ENCODE measurements at places on chromosomes 11 and 22.

- peak; percentile 44 for DNase-seq
These were observed at the start of gene SIPA1 for GRCh38 chr11:65637794-65638419. TSS of gene SIPA1 (plus strand) at chr11:65638101. CDS start at chr11:65640922, 2,821 bp downstream.

DNA sequence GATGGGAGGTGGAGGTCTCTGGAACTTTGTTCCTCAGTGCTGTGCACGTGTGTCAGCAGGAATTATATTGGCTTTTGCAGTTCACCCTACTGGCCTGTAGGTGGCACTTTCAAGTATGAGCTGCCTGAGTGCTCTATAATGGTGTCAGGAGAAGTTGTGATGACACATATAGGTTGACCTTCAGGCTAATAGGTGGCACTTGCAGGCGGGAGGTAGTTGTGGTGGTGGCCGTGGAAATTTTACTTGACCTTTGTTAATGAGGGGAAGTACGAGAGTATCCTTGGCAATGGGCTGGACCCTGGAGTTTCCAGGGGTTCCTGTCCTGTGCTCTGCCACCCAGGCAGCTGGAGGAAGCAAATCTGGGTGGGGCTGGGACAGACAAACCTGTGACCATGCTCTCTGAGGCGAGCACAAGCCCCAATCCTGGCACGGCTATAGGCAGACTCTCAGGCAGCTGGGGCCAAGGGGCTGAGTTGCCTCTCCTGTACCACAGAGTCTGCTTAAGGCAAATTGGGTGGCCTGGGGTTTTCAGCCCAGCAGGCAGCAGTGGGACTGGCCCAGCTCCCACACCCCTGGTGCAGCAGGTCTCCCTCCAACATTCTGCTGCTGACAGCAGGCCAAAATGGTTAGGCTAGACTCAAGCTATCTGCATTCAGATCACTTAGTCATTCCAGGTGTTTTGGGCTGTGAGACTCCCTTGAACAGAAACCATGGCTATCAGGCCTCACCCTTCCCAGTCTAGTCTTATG, 147.5 kb upstream of the CTSC start:
- no peak for DNase-seq

DNA sequence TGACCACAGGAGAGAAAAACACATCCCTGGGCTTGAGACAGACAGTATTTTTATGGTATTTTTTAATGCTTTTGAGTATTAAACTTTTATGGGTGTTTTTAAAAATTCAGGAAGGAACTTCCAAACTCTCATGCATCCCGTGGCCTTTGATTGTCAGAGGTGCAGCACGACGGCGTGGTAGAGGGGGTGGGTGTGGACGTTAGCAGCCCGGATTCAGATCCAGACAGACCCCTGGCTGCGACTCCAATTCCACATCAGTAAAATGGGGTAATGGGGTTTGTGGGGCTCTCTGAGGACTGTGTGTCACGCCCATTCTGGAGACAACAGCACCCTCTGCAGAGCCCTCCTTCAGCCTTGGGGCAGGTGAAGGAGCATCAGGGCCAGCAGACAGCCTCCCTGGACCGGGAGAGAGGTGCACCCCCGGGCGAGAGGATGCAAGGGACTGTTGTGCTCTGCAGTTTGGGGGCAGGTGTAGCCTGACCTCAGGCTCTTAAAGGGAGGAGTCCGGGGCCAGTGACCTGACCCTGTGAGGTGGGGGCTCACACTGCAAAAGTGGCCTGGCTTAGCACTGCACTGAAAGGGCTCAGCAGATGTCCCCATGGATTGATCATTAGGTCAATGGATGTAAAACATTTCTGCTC, 1024.3 kb downstream of the TBC1D22A start:
- DNase-seq = no peak

DNA sequence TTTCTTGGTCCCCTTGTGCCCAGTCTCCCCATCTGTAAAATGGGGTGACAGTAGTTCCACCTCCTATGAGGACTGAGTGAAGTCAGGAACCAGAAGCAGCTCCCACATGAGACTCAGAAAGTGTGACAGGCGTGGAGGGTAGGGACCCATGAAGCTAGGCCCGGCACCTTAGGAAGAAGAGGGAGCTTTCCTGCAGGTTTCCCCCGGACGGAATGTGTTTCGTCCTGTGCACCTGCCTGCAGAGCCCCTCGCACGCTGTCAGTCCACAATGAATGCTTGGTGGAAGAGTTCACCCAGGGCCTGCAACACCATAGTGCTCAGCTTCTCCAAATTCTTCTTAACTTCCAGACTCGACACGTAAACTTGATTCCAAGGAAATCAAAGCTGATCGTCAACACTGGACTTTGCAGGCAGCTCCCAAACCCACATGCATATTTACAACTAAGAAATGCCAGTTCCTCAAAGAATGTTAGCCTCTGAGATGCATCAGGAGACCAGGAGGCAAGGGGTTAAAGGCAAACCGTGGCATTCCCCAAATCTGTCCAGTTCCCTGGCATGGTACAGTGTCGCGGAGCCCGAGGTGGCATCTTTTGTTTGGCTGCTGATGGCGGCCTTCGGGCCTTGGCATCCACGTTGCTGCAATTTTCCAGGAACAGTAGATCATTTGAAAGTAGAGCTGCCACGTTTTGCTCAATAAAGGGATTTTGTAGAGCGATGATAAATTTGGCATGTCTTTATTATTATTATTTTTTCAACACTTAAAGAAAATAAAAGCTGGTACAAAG, 15.4 kb downstream of the LRP5 start:
- no peak for DNase-seq

DNA sequence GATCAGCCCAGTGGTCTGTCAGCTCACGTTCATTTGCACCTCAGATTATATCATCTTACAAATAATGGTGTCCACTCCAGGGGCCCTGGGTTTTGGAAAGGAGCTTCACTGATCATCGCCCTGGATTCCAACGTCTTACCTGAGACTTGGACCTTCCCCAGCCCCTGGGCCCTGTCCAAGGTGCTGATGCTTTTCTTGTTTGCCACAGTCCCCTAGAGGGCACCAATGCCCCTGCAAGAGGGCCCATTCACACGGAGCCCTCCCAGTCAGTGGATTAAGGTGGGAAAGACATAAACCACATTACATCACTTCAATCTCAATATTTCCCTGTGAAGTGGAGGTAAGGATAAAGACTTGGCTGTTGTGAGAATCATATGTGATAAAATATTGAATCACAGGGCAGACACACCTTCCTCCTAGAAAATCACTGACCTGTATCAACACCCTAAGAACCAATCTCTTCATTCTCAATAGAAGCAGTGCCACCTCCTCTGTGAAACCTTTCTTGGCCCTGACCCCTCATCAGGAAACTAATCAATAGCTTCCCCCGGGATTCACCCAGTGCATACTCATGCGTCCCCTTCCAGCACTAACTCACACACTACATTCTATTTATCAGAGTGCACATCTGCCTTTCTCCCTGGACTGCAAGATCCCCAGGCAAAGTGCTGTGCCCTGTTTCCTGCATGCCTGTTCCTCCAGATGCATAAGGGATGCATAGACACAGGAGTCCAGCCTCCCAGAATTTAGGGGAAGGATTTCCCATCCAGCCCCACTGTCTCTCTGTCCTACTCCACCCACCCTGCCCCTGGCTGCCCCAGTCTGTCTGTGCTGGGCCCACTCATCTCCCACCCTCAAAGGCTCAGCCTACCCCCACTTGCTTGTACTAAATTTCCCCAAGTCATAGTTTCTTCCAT, 167.0 kb downstream of the BUD13 start:
- DNase-seq = no peak

DNA sequence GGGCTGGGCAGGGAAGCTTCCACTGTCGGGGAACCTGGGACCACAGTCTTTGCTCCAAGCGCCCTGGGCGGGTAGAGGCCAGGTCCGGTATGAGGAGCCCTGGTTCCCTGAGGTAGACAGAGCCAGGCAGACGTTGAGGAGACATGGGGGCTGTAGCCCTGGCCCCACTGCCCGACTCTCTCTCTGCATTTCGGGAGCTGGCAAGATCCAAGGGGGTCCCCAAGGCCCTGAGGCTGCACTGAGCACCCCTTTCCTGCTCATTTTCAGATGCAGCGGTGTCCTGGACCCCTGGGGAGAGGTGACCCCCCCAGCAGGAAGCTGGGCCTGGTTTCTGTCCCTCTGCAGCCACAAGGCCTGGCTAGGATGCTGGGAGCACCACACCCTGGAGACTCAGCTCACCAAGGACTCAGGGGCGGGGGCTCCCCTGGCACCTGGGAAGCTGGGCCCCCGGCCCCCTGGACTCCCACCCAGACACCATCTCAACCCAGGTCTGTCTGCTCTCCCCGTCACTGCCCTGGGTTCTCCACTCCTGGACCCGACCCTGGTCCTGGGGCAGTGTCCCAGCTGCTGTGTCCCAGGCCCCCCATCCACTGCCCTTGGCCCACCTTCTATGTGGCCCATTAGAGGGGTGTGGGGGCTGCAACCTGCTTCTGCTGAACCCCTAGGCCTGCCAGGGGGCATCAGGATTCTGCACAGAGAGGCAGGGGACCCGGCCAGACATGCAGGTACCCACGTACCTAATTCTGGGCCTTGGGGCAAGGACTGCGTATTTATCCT, 15.0 kb upstream of the MUC6 start:
- DNase-seq = no peak

- DNase-seq = no peak
These were observed 79.4 kb downstream of the ZC3H12C start for GRCh38 chr11:110172468-110173065.

DNA sequence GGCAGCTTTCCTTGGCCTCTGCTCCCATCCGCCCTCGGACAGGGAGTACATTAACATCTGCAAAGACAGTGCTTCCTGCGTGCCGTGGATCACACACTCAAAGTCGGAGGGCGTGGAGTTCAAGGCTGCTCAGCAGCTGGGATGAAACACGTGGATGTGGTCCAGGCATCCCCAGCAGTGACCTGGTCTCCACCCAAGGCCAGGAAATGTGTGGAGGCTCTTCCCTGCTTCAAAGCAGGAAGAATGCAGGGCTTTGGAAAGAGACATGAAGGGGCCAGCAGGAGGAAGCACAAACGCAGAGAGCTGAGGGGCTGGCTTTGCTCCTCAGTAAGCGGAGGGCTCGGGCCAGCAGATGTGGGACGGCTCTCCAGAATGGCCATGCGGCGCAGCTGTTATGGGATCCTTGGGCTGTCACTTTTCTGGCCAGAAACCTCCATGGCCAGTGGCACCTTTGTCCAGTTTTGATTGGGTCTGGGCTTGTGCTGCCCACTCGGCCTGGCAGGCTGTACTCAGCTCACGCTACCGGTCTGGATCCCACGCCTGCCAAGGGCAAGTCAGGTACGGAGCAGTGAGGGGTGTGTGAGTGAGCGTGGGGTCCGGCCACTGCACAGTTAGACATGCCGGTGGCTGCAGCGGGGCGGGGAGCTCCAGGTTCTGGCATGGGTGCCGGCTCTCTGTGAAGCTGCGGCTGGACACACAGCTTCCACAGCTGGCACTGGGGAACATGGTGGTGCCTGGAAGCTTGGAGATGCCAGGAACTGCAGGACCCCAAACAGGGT, 438.0 kb downstream of the TBC1D22A start:
- DNase-seq = no peak

GRCh38 chr11:20563866-20564265, 35.5 kb upstream of the SLC6A5 start:
- DNase-seq = no peak

Data from activated naive CD8-positive, alpha-beta T cell treated with anti-CD3 and anti-CD28 coated beads, Interleukin-2, amount 50 U/mL, for 16 hours (primary cell).